HFFc6 (cell line): ENCODE measurements at places on chromosomes 12 and 14. TPM values are rescaled to one million over a fixed set of nuclear protein-coding genes. Genes with fewer than 3 reads are reported as not detected.

DNA sequence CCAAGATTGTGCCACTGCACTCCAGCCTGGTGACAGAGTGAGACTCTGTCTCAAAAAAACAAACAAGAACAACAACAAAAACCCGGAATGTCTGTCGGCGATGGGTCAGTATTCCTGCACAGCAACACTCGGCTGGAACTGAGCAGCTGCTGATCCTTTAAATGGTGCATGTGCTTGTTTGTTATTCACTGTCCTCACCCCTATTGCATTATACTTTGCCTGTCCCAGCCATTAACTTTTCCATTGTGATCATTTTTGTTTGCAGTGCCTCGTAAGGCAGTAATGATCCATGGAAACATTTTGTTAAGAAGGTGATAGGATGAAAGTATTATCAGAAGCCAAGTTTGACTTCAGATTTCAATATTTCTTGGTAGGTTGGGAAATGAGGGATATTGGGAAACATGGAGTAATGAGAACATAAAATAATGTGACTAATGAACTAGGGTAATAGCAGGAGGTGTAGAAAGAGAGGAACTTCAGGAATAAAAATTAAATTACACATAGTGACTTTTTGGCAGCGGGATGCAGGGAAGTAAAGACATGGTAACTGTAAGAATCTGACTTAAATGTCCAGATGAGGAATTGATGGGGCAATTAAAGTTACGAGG, 6.1 kb downstream of the ACSS3 start:
- H3K27ac ChIP-seq, result no peak overlapping the region
- H3K4me3 ChIP-seq, result no peak overlapping the region
- peaks cover 2% of the 10 kb centered on the region for H3K4me1 ChIP-seq
- DNase-seq, result no peak
- H3K36me3 ChIP-seq, result no peaks in the 10 kb centered on the region

DNA sequence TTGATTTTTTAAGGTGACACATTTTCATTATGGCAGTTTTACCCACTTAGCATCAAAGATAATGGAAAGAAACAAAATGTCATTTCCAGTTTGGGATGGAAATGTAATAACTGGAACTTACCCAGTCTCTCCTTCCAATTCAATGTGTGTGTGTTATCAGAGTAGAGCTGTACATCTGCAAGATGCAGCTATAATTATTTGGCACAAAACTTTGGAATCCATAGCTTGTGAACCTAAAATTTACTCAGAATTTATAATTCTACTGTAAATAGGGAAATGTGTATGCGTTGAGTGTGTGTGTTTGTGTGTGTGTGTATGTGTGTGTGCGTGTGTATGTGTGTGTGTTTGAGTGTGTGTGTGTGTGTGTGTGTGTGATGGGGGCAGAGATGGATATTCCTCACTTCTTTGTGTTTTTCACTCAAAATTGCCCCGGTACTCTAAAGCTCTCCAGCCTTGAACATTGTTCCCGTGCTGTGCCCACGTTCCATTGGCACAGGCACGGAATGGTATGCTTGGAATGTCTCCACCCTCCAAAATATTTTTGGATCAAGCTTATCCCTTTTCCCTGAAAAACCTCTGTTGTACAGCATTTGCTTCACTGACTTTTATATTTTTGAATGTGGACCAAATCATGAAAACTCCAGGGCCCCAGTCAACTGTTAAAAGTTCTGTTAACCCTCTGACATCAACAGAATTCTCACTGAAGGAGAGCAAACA, 150.2 kb upstream of the BMP4 start:
- H3K27ac ChIP-seq, result peak overlapping the region; percentile 25; the same call in 1 of the 2 replicates
- DNase-seq, result no peak
- peaks cover 45% of the 10 kb centered on the region for H3K4me1 ChIP-seq
- peaks cover 2% of the 10 kb centered on the region; the same call in 1 of the 2 replicates for H3K27me3 ChIP-seq

GRCh38 chr14:89654998-89655397, 238.0 kb upstream of the FOXN3 start:
- no peak overlapping the region for H3K4me3 ChIP-seq
- DNase-seq, result no peak
- no peak overlapping the region for H3K27ac ChIP-seq
- peaks cover 10% of the 10 kb centered on the region for H3K36me3 ChIP-seq
- H3K27me3 ChIP-seq, result peaks cover 4% of the 10 kb centered on the region; the same call in 1 of the 2 replicates

- H3K27me3 ChIP-seq, result peaks cover 2% of the 10 kb centered on the region; the same call in 1 of the 2 replicates
- H3K27ac ChIP-seq, result no peak overlapping the region
- no peaks in the 10 kb centered on the region for H3K4me1 ChIP-seq
- H3K36me3 ChIP-seq, result no peaks in the 10 kb centered on the region
- H3K4me3 ChIP-seq, result no peak overlapping the region
Measured at GRCh38 chr12:8127138-8127537, 3.7 kb downstream of the CLEC4A start.

Gene FAM186B
- 0.12 to 0.41 TPM (median 0.23 TPM) in 3 replicates for total RNA-seq

GRCh38 chr12:2017546-2018337, 13.5 kb upstream of the DCP1B start:
- H3K27ac ChIP-seq, result no peak overlapping the region
- peaks cover 12% of the 10 kb centered on the region for H3K4me1 ChIP-seq
- no peak for DNase-seq
- H3K4me3 ChIP-seq, result no peak overlapping the region

Gene CMA1
- total RNA-seq, result not detected in 3 replicates

DNA sequence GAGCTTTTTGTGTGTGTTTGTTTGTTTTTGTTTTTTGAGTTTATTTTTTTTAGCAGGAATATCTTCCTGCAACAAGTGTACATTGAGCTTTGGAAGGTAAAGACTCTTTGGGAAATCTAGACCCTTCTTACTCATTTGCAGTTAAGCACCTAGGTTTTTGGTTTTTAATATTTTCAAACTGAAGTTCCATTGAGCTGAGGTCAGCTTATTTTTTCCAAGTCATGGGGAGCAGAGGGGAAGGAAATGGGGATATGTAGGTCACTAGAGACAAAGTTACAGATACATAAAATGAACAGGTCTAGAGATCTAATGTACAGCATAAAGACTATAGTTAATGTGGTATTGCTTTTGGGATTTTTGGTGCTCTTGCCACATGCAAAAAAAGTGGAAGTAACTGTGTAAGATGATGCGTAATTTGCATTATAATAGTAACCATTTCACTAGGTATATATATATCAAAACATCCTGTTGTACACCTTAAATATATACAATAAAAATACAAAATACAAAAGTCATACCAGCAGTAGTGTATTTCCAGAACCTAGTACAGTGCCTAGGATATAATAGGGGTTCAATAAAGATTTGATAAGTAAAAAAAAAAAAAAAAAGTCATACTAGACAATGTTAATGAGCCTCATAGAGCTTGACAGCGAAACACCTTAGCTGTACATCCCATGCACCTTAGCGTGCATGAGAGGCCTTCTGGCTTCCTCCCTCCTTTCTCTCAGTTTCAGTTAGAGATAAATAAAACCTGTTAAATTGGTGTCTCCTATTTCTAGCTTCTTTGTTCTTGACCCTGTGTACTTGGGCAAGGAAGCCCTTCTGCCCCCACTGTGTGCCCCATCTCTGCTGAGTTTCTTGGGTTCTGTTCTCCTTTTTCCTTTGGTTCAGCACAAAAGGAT, 22.7 kb downstream of the CGRRF1 start:
- peaks cover 4% of the 10 kb centered on the region; the same call in 1 of the 2 replicates for H3K36me3 ChIP-seq
- DNase-seq, result no peak
- peaks cover 29% of the 10 kb centered on the region for H3K4me1 ChIP-seq
- no peaks in the 10 kb centered on the region; the same call in 1 of the 2 replicates for H3K27me3 ChIP-seq
- H3K27ac ChIP-seq, result no peak overlapping the region
- no peak overlapping the region for H3K4me3 ChIP-seq

Gene PFKM
- total RNA-seq, result 76.7 to 87.8 TPM (median 85.3 TPM) in 3 replicates

GRCh38 chr14:89117012-89117411, 292.6 kb downstream of the TTC8 start:
- no peaks in the 10 kb centered on the region for H3K4me1 ChIP-seq
- H3K27me3 ChIP-seq, result peaks cover 37% of the 10 kb centered on the region
- no peaks in the 10 kb centered on the region for H3K36me3 ChIP-seq
- no peak overlapping the region for H3K27ac ChIP-seq
- no peak overlapping the region for H3K4me3 ChIP-seq

Gene HOXC12
- not detected in 3 replicates for total RNA-seq

DNA sequence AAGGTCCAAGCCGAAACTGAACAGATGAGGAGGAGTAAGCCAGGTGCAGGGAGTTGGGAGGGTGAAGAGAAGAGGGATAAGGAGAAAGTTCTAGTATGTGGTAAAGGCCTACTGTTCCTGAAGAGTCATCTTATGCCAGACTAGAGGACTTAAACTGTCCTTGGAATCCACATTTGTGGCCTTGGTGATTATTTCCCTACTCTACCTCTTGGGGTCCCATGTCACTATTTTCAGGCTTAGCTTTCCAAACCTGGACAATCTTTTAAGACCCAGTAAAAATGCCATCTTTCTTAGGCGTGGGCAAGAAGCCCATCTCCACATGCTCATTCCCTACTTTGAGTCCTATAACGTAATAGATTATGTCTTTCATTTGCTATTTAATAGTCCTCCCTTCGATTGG, 40.1 kb upstream of the CRY1 start:
- no peak overlapping the region for H3K4me3 ChIP-seq
- no peaks in the 10 kb centered on the region for H3K4me1 ChIP-seq
- DNase-seq, result no peak
- H3K36me3 ChIP-seq, result no peaks in the 10 kb centered on the region
- H3K27me3 ChIP-seq, result peaks cover 4% of the 10 kb centered on the region
- H3K27ac ChIP-seq, result no peak overlapping the region

DNA sequence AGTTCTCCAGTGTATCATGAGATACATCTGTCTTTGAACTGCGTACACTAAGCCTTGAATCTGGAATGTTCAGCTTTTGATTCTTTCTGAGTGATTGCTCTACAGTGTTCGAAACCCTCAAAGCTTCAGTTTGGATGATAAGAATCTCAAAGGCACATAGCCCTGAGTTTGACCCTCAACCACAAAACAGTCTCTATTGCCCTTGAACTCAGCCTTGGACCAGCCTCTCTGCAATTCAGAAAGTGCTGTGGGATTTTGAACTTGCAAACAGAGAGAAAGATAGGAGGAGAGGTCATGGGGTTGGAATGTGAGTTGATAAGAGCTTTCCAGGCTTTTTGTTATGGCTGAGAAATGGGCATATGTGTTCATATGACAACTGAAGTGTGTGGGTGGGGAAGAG, 100.3 kb downstream of the MYRFL start:
- peaks cover 11% of the 10 kb centered on the region for H3K4me1 ChIP-seq
- H3K27ac ChIP-seq, result no peak overlapping the region
- no peak for DNase-seq
- no peaks in the 10 kb centered on the region for H3K36me3 ChIP-seq
- no peak overlapping the region for H3K4me3 ChIP-seq
- H3K27me3 ChIP-seq, result peaks cover 4% of the 10 kb centered on the region

- no peak overlapping the region for H3K4me3 ChIP-seq
- H3K4me1 ChIP-seq, result no peaks in the 10 kb centered on the region
- H3K36me3 ChIP-seq, result no peaks in the 10 kb centered on the region
- H3K27ac ChIP-seq, result no peak overlapping the region
- DNase-seq, result no peak
Measured at GRCh38 chr12:54716261-54716660, 68.1 kb upstream of the DCD start.

Gene ITGA5
- total RNA-seq, result 298 to 356 TPM (median 353 TPM) in 3 replicates

GRCh38 chr12:18797604-18798003, 59.7 kb downstream of the CAPZA3 start:
- DNase-seq, result no peak
- H3K4me3 ChIP-seq, result no peak overlapping the region

- H3K27me3 ChIP-seq, result peaks cover 7% of the 10 kb centered on the region; the same call in 1 of the 2 replicates
- peaks cover 50% of the 10 kb centered on the region for H3K4me1 ChIP-seq
- peak overlapping the region; percentile 97 for H3K4me3 ChIP-seq
- H3K27ac ChIP-seq, result peak overlapping the region; percentile 77
Measured at GRCh38 chr12:88579161-88579517, 1.1 kb downstream of the KITLG start.

GRCh38 chr12:6061660-6062059, 62.8 kb downstream of the VWF start:
- H3K27me3 ChIP-seq, result peaks cover 5% of the 10 kb centered on the region
- no peaks in the 10 kb centered on the region for H3K36me3 ChIP-seq
- H3K4me1 ChIP-seq, result peaks cover 19% of the 10 kb centered on the region; the same call in 1 of the 2 replicates
- H3K27ac ChIP-seq, result no peak overlapping the region
- peak; percentile 25 for DNase-seq

Gene OR11G2
- total RNA-seq, result not detected in 3 replicates

DNA sequence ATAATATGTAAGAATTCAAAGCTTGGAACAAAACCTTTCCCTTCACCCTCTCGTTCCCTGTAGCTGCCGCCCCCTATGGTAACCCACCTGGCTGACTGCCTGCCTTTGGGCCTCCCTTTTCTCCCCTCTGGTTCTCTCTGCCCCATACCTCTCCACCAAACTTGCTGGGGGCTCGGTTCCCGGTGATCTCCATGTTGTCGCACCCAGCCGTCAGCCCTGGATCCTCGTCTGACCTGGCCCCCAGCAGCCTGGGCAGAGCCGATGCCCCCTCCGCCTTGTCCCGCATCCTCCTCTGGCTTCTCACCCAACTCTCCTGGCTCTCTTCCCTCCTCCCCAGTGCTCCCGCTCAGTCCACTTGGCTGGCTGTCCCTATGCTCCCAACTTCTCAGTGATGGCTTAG, 4.5 kb downstream of the CYP46A1 start:
- peaks cover 30% of the 10 kb centered on the region for H3K27me3 ChIP-seq
- H3K27ac ChIP-seq, result no peak overlapping the region
- DNase-seq, result no peak
- H3K36me3 ChIP-seq, result no peaks in the 10 kb centered on the region
- H3K4me3 ChIP-seq, result no peak overlapping the region

GRCh38 chr12:123288751-123289346, 17.2 kb upstream of the CDK2AP1 start:
- H3K27me3 ChIP-seq, result peaks cover 2% of the 10 kb centered on the region; the same call in 1 of the 2 replicates
- peaks cover 6% of the 10 kb centered on the region for H3K4me1 ChIP-seq
- peaks cover 8% of the 10 kb centered on the region; the same call in 1 of the 2 replicates for H3K36me3 ChIP-seq
- H3K27ac ChIP-seq, result no peak overlapping the region

GRCh38 chr14:39474416-39474911, 42.2 kb upstream of the FBXO33 start:
- H3K4me3 ChIP-seq, result no peak overlapping the region
- no peak overlapping the region for H3K27ac ChIP-seq
- H3K4me1 ChIP-seq, result no peaks in the 10 kb centered on the region
- H3K36me3 ChIP-seq, result no peaks in the 10 kb centered on the region
